ENCODE measurements at places on chromosomes 4 and X.

GRCh38 chrX:9189286-9189685 is 155.4 kb upstream of the FAM9B start:
- no peak for DNase-seq

- DNase-seq: no peak
Measured at GRCh38 chrX:63402106-63402505, 51.0 kb upstream of the SPIN4 start.

- DNase-seq: no peak
Measured at GRCh38 chr4:87465739-87466366, 43.5 kb downstream of the NUDT9 start.

- DNase-seq: no peak
Measured at GRCh38 chrX:13876652-13877051, 59.8 kb upstream of the GPM6B start.

GRCh38 chr4:185405296-185405999 is 8.8 kb downstream of the ANKRD37 start:
- DNase-seq: no peak

GRCh38 chr4:6183740-6184139 is 16.6 kb downstream of the JAKMIP1 start:
- DNase-seq: no peak

GRCh38 chr4:2008671-2008920 is 178 bp downstream of the NELFA start:
- no peak for DNase-seq

DNA sequence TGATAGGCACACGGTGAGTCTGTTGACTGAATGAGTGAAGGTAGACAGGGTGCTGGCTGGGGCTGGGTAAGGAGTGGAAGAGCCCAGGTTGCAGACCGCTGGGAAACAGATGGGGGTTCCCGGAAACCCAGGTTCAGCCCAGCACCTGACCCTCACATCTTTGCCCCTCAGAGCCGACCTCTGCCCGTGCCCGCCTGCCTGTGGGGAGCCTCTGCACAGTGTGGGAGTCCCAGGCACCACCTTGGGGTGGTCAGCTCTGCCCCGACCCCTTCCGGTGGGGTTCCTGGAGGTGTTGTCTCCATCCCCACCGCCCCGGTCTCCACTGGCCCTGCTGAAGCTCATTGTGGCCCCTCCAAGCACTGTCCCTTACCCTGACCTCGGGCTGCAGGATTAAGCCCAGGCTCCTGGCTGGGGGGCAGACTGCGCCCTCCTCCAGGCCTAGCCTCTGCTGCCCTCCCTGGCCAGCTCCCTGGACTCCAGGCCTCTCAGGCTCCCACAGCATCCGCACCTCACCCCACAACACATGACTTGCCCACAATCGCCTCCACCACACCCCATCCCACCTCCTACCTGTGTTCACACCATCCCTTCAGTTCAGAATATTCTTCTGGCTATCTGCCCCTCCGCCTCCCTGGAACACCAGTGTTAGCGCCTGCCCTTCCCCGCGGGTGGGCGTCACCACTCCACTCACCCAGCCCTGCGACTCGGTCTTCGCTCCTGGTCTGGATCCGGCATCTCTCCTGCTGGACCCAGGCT is 21.4 kb downstream of the HMX1 start:
- DNase-seq: no peak

DNA sequence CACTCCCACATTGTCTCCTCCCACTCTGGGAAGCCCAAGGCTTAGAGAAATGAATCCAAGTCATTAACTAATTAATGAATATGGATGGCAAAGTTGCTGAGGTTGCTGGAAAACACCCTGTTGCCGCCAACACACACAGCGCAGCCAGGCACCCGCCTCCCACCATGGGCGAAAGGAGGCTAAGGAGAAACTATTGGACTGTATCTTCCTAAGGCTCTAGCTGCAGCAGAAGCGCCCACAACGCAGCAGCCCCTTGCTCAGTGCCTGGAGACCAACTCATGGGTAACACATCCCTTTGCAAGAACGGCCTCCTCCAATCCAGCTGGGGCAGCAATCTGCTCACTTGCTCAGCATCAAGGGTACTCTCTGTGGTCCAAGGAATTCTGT is 34.2 kb downstream of the TSC22D3 start:
- no peak for DNase-seq

DNA sequence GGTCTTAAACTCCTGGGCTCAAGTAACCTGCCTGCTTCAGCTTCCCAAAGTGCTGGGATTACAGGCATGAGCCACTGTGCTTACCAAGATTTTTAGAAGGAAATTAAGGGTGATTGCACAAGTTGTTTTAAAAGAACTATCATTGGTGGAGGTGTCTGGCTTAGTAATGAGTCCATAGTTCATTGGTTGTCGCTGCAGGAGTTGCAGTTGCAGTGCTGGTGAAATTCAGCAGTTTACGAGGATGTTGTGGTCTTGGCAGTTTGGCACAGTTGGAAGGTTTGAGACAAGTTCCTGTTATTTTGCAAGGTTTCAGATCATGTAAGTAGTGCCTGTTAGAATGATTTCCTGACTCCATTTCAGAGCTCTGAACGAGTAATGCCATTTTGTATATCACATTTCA is 48.1 kb downstream of the RAB40AL start:
- DNase-seq: no peak

- no peak for DNase-seq
Measured at GRCh38 chr4:27288496-27288895, 427.9 kb downstream of the STIM2 start.

DNA sequence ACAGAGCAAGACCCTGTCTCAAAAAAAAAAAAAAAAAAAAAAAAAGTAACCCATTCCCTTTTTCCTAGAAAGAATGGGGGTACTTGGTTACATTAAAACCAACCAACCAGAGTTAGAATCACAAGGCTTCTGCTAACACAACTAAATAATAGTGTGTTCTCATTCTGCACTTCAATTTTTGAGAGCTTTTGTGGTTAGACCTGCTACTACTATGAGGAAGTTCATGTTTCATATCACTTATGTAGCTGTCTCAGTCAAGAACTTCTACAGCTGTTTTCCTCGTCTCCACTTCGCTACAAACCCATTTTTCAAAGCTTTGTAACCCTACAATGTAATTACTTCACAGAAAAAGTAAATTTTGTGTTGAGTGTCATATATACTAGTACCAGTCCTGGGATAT is 58.3 kb downstream of the PDHA2 start:
- DNase-seq: no peak

- no peak for DNase-seq
Measured at GRCh38 chrX:102491766-102492165, 20.2 kb upstream of the TCP11X2 start.

DNA sequence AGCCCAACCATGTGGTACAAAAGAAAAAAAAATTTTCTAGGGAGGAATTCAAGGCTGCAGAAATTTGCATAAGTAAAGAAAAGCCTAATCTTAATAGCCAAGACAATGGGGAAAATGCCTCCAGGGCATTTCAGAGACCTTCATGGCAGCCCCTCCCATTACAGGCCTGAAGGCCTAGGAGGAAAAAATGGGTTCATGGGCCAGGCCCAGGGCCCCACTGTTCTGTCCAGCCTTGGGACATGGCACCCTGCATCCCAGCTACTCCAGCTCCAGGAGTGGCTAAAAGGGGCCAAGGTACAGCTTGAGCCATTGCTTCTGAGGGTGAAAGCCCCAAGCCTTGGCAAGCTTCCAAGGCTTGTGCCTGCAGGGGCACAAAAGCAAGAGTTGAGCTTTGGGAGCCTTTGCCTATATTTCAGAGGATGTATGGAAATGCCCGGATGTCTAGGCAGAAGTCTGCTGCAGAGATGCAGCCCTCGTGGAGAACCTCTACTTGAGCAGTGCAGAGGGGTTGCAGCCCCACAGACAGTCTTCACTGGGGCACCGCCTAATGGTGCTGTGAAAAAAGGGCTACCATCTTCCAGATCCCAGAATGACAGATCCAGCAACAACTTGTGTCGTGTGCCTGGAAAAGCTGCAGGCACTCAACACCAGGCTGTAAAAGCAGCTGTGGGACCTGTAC is 111.0 kb downstream of the ANXA10 start:
- DNase-seq: no peak

DNA sequence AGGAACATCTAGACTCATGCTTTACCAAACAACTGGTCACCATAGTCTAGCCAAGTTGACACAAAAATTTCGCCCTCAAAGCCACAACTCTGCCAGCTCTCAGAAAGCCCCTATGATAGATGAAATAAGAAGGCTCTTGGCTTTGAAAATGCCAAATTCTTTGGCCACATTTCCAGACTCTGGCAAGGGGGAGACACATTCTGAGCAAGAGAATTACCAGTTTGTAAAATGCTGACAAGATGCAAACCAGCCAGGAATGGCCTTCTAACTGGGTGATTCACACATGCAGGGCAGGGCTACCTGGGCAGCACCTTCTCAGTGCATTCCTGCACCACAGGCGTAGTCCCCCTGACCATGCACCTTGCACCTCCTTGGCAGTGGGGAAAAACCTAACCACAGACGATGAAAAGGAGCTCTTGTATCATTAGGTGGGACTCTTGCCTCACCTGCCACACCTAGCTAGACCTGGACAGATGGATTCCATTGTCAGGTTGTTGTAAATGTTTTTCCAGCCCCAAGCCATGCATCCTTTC is 77.4 kb upstream of the CPEB2 start:
- DNase-seq: no peak

DNA sequence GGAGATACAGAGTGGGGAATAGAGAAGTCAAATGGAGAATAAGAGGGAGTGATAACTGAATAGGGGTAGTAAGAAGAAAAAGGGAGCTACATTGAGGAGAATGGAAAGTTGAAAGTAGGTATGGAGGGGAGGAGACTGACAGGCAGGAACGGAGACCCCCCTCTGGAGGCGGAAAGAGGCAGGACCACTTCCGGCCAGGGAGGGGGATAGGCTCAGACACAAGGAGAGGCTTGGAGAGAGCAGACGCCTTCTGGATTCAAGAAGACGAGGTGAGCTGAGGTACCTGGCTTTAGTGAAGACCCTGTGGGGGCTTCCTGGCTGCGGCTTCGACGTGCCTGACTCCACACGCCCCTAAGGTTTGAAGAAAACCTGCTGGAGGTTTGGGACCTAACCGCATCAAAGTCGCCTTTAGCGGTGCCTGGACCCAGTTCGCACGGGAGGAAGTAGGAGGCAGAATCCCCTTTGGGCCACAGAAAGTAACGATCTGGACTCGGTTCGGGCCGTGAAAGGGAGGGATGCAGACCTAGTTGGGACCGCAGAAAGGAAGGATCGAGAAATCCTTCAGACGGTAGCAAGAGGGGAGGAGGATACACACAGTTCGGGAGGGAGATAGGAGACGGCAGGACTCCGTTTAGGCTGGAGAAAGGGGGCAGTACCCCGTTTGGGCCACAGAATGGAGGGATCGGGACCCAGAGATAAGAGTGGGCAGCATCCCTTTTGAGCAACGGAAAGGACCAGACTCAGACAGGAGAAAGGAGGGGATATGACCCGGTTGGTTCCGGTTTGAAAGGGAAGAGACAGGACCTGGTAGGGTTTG is at the start of gene TRO:
Gene TRO, plus strand, starts transcription at position 215 of the 817 bp plus-strand sequence. CDS start 1,423 bp downstream, outside the sequence.
- no peak for DNase-seq

DNA sequence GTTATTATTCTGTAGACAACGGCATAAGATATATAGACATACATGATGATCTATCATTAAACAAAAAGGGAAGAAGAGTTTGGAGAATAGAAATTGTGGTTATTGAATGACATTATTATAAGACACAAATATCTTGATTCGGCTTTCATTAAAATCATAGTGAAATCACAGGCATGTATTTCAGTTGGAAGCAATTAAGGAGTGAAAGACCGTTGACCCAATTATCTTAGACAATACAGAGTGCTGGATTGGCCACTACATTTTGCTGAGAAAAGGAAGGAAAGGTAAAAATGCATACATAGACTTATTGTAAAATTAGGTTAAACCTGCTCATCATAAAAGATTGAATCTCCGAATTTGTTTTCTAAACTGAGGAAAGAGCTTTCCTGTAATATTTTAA is 209.8 kb downstream of the KCNIP4 start:
- no peak for DNase-seq

GRCh38 chr4:148229028-148229427 is 213.2 kb downstream of the NR3C2 start:
- no peak for DNase-seq

- no peak for DNase-seq
Measured at GRCh38 chr4:168852387-168852786, 157.7 kb downstream of the CBR4 start.

GRCh38 chr4:139823746-139824145 is 158.1 kb downstream of the MGST2 start:
- DNase-seq: no peak

GRCh38 chrX:123920105-123920785 is 41.3 kb upstream of the STAG2 start:
- no peak for DNase-seq

GRCh38 chr4:163548481-163549243 is 54.2 kb downstream of the TMA16 start:
- no peak for DNase-seq

- no peak for DNase-seq
Measured at GRCh38 chr4:156098805-156099204, 145.1 kb upstream of the CTSO start.

GRCh38 chr4:151169223-151169622 is 69.8 kb downstream of the RPS3A start:
- no peak for DNase-seq

DNA sequence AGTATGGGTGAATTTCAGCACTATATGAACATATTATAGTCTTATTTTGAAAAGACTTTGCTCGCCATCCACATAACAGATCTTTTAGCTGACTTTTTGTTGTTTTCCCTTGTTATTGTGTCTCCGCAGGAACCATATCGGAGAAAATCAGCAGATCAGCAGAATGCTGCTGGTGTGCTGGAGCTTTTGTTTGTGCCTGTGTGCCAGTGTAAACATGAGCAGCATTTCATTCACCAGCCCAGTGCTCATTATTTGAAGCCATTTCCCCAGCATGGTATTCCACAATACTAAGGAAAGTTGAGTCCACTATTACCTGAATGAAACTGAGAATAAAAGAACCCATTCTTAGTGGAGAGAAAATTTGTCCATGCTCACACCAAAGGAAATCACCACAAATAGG is 261.8 kb upstream of the ARX start:
- no peak for DNase-seq

GRCh38 chrX:100353326-100353725 is 56.7 kb downstream of the PCDH19 start:
- DNase-seq: no peak

- no peak for DNase-seq
Measured at GRCh38 chrX:154731184-154731583, 19.7 kb downstream of the GAB3 start.

DNA sequence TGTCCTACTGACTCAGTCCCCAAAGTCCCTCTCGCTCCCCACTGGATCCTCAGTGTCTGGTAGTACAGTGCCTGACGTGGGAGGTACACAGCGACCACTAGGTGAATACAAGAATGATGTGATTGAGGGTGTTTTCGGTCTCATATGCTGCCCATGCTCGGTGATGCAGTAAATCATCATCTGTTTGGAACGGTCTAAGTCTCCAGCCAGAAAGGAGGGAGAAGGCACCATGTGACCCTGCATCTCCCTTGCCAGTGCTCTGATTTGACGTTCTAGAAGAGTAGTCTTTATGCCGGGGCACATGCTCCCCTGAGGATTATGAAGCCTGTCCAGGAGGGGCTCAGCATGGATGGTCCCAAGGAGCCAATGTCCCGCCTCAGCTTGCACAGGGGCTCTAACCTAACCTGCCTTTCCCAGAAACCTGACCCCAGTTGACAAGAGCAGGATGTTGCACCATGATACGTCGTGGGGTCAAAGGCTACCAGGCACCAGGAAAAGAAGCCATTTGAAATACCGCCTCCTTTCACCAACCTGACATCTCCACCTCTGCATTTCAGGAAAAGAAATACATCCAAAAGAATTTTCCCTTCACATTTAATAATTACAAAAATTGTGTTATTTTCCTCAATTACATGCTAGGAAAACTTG is 13.8 kb upstream of the PLXNB3 start:
- no peak for DNase-seq
